Suprapubic skin (tissue), 4 donors: ENCODE measurements at places on chromosomes 6 and 20. TPM values are rescaled to one million over a fixed set of nuclear protein-coding genes. Genes with fewer than 3 reads are reported as not detected.

- no peak for DNase-seq
Observed at GRCh38 chr6:13357551-13358075, 29.3 kb upstream of the TBC1D7 start.

MRPS18A gene
- 51.8 TPM for total RNA-seq

GRCh38 chr6:37691904-37692806 is 5.5 kb downstream of the MDGA1 start:
- DNase-seq, result peak; percentile 85

PPP1R3G gene
- 0.80 TPM for total RNA-seq

GPR63 gene
- total RNA-seq, result 0.89 TPM

TMEM200A gene
- 1.0 TPM for total RNA-seq

- DNase-seq, result no peak
Observed at GRCh38 chr6:14048837-14049236, 68.7 kb upstream of the CD83 start.

EYA4 gene
- total RNA-seq, result 0.10 TPM

GRCh38 chr6:170360476-170360875 is 53.9 kb downstream of the FAM120B start:
- no peak for DNase-seq

BTNL2 gene
- not detected for total RNA-seq

GRCh38 chr20:8304124-8304816 is 172.2 kb downstream of the PLCB1 start:
- no peak for DNase-seq

PRR18 gene
- total RNA-seq, result not detected

DNA sequence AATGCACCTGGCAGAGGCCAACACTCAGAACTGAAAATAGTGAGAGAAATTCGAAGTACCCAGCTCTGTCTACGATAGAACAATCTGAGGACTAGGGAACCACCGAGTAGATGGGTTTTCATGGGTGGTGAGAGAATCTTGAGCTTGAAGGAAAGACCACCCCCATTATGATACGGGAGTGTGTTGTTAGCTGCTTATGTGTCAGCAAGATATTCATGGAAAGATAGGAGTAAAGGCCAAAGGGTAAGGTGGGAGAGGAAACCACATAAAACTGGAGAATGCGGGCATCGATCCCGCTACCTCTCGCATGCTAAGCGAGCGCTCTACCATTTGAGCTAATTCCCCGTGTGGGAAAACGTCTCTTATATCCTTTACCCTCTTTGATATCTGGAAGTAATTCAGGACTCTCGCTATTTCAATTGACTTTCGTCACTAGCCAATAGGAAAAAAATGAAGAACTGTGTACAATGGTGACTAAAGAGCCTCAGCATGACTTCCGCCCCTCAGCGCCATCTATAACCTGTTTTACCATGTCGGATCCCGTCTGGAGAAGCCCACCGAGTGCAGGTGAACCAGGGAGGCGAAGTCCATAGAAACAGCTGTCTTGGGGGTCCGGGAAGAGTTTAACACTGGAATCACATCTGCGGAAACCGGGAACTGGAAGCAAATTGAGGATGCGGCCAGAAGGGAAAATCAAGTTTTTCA is 25.0 kb upstream of the ABT1 start:
- DNase-seq, result no peak

ENPP4 gene
- total RNA-seq, result 5.8 TPM

GRCh38 chr6:3516092-3516491 is 59.2 kb upstream of the SLC22A23 start:
- no peak for DNase-seq

DNA sequence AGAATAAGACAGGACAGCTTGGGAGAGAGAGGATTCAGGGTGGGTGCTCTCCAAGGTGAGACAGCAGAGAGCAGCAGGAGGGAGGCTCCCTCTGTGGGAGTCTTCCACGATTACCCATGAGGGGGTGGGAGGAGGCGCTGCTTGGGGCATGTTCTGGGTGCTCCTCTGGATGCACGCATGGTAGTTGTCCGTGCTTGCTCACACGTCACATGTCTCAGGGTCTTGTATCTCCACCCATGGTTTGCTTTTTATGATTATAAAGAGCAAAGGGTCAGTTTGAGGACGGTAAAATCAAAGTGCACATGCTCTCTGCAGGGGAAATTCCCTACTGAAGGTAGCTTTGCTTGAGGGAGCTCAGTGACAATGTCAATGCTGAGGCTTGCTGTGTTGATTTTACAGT is 338.4 kb downstream of the THBS2 start:
- DNase-seq, result no peak

- no peak for DNase-seq
Observed at GRCh38 chr6:126944512-126944911, 174.0 kb upstream of the RSPO3 start.

- no peak for DNase-seq
Observed at GRCh38 chr6:95110767-95111166, 466.6 kb upstream of the MANEA start.

- no peak for DNase-seq
Observed at GRCh38 chr6:149763866-149764265, 14.3 kb downstream of the PCMT1 start.

DNA sequence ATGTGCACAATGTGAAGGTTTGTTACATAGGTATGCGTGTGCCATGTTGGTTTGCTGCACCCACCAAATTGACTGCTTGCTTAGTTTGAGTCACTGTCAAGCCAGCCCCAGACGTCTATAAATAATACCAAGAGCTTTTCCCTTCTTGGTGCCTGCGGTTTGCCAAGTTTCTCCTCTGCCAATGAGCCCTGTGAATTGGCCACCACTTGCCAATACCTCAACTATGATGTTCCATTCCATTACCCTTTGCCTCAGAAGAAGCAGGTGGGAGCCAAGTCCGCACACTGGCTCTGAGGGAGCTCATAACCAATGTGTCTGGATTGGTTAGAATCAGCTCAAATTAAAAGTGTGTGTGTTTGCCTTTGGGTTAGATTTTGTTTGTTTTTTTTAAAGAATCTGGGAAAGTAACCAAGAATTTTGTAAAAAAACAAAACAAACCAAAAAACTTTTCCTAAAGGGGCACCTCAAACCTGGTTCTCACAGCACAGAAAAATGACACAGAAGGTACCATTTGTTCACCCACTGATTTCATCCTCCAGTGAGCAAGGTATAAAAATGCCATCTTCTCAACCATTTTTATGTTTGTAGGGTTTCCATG is 244.7 kb upstream of the PRND start:
- no peak for DNase-seq

DNA sequence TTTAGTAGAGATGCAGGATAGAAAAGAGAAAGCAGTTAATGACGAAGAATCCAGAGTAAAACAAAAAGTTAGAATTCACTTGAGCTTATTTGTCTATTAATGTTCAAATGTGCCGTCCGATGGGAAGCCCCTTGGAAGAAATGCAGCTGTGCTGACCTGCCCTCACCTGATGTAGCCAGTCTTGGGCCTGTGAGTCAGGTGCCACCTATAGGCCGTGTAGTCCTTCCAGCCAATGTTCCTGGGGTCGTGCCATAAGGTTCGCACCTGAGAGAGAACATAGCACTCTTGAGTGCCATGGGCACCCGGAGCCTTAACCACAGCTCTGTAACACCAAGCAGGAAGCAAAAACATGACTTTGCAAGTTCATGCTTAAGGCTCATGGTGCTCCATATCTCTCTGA is 32.4 kb downstream of the THBS2 start:
- no peak for DNase-seq

DNA sequence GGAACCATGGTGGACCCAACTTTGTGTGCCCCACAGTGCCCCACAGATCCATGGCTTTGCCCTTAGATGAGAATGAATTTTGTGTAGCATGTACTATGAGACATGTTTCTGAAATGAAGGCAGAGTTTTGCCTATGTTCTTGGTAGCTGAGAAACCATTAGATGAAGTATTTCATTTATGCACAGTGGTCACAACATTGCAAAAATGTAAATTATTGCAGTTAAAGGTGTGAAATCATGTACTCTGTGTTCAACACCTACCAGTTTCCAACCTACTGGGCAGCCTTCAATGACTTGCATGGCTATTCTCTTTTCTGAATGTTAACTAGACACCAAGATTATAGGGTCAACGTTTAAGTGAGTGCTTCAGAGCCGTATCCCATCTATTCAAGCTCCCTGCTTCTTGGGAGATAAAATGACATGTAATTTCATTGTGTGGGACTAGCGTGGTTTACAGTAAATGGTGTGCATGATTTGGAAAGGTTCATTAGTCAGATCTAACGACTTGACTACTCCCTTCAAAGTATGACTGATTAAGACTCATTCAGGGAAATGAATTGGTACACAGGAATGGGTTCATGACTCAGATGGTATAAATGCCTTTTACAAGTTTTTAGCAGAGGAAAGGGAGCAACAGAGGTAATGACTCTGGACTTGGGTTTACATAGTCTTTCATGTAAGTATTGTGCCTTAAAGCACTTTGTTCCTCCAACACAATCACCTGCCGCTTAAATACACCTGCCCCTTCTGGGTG is 106.1 kb upstream of the AKIRIN2 start:
- no peak for DNase-seq

CD40 gene
- 20.8 TPM for total RNA-seq

- DNase-seq, result no peak
Observed at GRCh38 chr20:38889050-38889449, 37.2 kb upstream of the FAM83D start.

DNA sequence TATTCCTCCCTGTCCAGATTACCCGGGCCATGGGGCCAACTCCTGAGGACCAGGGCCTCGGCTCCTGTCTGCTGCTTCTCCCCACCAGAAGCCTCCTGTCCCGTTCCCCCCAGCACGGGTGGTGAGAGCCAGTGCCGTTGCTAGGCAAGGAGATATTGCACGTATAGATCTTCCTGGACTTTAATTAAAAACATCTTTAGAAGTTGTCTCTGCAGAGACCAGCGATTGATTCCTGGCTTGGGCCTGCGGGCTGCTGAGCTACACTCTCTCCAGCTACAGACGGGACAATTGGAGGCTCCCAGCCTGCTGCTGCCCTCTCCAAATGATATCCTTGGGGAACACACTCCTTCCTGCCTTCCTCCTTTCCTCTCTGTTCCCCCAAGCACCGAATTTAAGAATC is 74.6 kb downstream of the CDH22 start:
- DNase-seq, result no peak

DNA sequence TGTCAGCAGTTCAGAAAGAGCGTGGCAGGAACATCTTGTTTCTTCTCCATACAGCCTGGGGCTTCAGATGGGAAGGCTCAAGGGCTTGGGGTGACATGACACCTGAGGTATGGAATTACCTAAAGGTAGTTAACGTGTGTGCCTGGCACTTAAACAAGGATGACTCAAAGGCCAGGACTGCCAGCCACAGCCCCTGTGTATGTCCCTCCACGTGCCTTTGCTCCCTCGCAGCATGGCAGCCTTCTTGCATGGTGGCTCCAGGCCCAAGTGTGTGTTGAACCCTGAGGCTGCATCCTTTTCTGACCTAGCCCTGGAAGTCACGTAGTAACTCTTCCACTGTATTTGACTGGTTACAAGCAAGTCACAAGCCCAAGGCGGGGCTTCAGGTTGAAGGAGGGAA is 33.6 kb upstream of the MYL9 start:
- no peak for DNase-seq

EZR gene
- total RNA-seq, result 197 TPM

GRCh38 chr6:110486756-110487155 is 10.3 kb upstream of the SLC22A16 start:
- DNase-seq, result no peak

DLK2 gene
- 23.6 TPM for total RNA-seq

DNA sequence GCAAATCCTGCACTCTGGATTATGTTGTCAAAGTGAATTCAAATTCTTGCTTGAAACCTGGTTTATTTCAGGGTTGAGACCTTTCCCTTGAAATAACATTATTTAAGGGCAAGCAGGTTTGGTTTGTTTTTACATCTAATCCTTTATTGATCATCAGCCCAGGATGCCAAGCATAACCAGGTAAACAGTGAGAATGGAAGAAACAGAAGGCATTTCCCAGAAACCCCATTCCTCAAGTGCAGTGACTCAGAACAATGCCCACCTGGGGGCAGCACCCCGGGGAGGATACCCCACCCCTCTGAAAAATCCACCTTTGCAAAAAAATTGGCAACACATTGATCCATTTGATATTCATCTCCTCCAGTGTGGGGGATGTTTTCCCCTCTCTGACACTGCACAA is 32.5 kb downstream of the POFUT1 start:
- DNase-seq, result no peak
